Mesothelial cell of epicardium (in vitro differentiated cells): ENCODE measurements at places on chromosomes 13 and 19.
A peak's percentile ranks its signal among the peaks of the same experiment; 100 is the strongest.

DNA sequence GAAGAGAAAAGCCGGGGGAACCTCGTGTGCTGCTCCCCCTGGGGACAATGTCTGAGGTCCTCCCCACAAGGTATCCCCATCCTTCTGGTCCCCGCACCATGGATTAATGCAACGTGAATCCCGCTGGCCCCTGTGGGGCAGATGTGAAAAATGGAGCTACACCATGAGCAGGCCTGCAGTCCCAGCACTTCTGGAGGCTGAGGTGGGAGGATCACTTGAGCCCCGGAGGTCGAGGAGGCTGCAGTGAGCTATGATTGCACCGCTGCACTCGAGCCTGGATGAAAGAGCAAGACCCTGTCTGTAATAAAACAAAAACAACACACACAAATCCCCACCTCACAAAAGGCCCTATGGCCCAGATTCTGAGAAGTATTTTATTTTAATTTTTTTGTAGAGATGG lies 1.2 kb upstream of the CFD start:
- H3K4me3 ChIP-seq, result no peak overlapping the region
- H3K27me3 ChIP-seq, result peaks cover 28% of the 10 kb centered on the region
- H3K4me1 ChIP-seq, result no peaks in the 10 kb centered on the region
- no peaks in the 10 kb centered on the region for H3K36me3 ChIP-seq

- H3K27me3 ChIP-seq, result no peaks in the 10 kb centered on the region
- no peak overlapping the region for H3K4me3 ChIP-seq
- H3K27ac ChIP-seq, result no peak overlapping the region
- no peak for DNase-seq
- no peaks in the 10 kb centered on the region for H3K36me3 ChIP-seq
Measured at GRCh38 chr13:24618011-24618955, 61.9 kb upstream of the ATP12A start.

DNA sequence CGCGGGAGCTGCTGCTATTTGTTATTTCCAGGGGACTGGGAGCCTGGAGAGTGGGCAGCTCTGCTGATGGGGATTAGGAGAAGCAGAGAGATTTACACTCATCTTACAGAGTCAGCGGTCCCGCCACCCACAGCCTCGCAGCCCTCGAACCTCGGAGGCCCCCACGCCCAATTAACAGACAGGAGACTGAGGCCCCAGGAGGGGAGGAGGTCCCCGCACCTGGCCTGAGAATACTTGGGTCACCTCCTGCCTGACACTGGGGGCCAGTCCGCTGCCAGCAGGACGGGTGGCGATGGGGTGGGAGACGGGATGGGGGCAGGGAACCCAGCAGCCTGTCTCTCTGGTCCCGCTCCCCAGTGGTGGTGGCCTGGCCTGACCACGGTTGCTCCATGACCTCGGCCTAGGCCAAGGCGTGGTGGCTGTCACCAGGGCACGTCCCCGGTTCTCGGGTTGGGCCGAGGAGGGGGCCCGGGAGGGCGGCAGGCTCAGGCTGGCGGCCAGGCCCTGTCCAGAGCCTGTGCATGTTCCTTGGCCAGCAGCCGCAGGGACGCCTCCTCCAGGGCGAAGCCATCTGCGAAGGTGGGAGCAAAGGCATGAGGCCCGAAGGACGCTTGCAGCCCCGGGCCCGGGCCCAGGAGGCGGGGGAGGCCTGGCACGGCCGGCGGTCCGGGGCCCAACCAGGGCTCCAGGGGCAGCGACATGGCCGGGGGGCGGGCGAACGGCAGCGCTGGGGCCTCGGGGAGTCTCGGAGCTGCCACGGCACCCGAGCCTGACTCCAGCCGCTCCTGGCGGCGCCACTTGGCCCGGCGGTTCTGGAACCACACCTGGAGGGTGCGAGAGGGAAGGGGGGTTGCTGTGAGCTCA lies 1.7 kb downstream of the RAX2 start:
- DNase-seq, result no peak
- no peak overlapping the region for H3K4me3 ChIP-seq
- H3K4me1 ChIP-seq, result peaks cover 5% of the 10 kb centered on the region

- H3K36me3 ChIP-seq, result peaks cover 26% of the 10 kb centered on the region
- no peaks in the 10 kb centered on the region for H3K27me3 ChIP-seq
- no peak overlapping the region for H3K4me3 ChIP-seq
- DNase-seq, result no peak
- H3K4me1 ChIP-seq, result peaks cover 15% of the 10 kb centered on the region
Measured at GRCh38 chr19:43623889-43624670, 4.7 kb upstream of the ZNF428 start.

DNA sequence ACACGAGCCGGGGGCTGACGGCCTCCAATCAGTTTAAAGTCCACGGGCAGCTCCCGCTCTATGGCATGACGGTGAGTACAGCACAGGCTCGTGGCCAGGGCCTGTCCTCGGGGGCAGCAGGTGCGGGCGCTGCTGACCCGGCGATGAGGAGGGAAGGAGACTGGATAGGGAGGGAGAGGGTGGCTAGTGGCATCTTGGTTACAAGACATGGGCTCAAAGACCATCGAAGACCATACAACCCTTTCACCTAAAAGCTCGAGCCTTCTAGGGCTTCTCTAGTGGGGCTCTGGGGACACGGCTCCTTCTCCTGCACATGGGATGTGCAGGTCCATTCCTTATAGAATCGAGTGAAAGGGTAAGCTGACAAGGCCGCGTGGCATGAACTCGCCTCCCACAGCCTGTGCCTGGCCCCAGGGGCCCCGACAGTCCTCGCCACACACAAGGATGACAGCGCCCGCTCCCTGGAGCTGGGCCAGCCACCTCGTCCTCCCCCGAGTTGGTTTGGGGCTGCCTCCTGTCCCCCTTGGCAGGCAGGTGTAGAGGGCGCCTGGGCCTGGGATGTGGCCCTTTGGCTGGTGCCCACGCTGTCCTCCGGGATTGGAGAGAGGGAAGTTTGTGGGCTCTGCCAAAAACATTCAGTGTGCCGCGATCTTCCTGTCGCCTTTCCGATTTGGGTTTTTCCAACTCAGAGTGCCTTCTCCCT lies 137.6 kb downstream of the STK24 start:
- H3K27ac ChIP-seq, result no peak overlapping the region
- H3K4me1 ChIP-seq, result no peaks in the 10 kb centered on the region
- H3K4me3 ChIP-seq, result no peak overlapping the region
- DNase-seq, result no peak

DNA sequence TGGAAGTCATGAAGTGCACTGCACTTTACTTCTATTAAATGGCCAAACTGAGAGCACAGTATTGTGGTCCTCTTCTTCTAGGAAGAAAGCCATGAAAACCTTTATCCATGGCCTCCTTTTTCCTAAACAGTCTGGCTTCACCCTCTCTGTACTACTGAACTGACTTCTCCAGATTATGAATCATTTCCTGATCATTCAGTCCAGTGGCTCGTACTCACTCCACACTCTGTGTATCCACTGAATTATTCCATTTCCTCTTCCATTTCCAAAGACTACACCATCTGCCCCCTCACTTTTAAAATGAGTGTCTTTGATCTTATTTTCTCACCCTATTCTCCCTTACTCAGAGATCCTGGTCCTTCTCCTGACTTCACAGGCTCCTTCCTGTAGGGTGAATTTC lies 29.7 kb upstream of the FREM2 start:
- no peak overlapping the region for H3K4me3 ChIP-seq
- H3K4me1 ChIP-seq, result peaks cover 54% of the 10 kb centered on the region
- DNase-seq, result no peak
- no peaks in the 10 kb centered on the region for H3K36me3 ChIP-seq
- no peaks in the 10 kb centered on the region for H3K27me3 ChIP-seq

DNA sequence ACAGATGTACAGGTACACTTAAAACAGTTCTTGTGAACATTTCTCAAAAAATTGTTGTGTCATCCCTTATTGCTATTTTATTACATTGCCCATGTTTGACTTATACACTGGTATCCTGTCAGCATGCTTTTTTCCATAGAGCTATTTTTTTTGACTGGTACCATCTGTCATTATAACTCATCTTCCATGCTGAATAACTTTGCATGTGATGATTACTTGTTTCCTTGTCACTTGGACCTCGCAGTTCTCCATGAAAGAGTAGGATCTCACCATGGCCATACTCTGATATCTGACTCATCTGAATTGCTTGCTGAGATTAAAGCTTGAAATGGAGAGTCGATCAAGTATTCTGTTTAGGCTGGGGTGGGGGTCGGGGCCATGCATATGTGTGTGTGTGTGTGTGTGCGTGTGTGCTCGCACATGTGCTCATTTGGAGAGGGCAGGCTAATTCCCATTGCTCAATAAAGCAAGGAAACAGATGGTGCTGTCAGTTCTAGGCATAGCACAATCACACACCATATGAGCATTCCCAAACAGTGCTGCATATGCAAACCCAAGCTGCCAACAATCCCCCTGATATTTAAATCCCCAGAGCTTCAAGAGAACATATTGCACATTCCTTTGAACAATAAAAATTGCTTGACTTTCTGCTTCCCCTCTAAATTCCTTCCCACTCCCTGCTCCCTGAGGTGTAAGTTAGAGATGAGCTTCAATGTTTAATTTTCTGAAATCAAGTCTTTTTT lies 62.9 kb downstream of the NHLRC3 start:
- no peaks in the 10 kb centered on the region for H3K36me3 ChIP-seq
- no peak for DNase-seq
- no peak overlapping the region for H3K4me3 ChIP-seq
- H3K27ac ChIP-seq, result no peak overlapping the region
- peaks cover 5% of the 10 kb centered on the region for H3K4me1 ChIP-seq

GRCh38 chr19:48110350-48110966 lies at the start of gene PLA2G4C:
TSS of gene PLA2G4C (minus strand) at chr19:48110817. CDS start at chr19:48106529, 4,288 bp downstream.
- peaks cover 3% of the 10 kb centered on the region for H3K36me3 ChIP-seq
- H3K4me3 ChIP-seq, result peak within 1 kb of the TSS; percentile 59
- H3K27me3 ChIP-seq, result no peaks in the 10 kb centered on the region
- H3K4me1 ChIP-seq, result peaks cover 6% of the 10 kb centered on the region
- peak; percentile 86 for DNase-seq

GRCh38 chr13:71797517-71797916 lies 69.5 kb downstream of the DACH1 start:
- no peak overlapping the region for H3K4me3 ChIP-seq
- no peak overlapping the region for H3K27ac ChIP-seq
- H3K36me3 ChIP-seq, result peaks cover 3% of the 10 kb centered on the region
- no peak for DNase-seq
- no peaks in the 10 kb centered on the region for H3K27me3 ChIP-seq

DNA sequence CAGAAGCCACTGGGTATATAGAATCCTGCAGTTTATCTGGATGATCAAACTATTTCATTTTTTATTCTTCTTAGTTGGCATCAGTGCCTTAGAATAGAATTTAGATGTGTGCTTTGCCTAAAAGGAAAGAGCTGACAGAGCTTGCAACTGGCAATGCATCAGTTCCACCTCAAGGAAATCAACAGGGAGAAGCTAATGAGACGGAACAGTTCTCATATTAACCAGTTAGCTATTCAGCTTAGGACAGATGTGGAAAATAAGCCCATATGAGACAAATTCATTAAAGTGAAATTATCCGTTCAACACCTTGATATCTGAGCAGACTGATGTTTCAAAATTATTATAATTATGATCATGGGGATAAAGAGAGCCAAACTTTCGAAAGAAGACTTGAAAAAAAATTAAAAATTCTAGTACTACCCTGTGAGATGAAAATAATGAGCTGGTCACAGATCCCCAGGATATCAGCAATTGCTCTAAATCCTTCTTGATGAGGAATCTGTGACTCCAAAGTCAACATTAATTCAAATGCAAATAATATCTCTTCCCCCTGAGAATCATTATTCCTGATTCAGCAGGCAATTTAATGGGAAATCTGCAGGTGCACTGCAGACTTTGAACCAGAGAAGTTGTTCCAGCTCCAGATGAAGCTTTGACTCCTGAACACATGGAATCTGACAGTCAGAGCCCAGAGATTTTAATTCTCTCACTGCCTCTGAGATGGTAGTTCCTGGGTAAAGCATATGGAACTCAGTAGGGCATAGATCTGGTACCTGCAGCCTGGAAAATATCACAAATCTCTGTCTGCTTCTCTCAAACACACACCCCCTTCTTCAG lies 486.8 kb downstream of the FOXO1 start:
- peaks cover 3% of the 10 kb centered on the region for H3K4me1 ChIP-seq
- no peak overlapping the region for H3K27ac ChIP-seq
- H3K27me3 ChIP-seq, result peaks cover 12% of the 10 kb centered on the region
- H3K36me3 ChIP-seq, result no peaks in the 10 kb centered on the region
- no peak overlapping the region for H3K4me3 ChIP-seq

DNA sequence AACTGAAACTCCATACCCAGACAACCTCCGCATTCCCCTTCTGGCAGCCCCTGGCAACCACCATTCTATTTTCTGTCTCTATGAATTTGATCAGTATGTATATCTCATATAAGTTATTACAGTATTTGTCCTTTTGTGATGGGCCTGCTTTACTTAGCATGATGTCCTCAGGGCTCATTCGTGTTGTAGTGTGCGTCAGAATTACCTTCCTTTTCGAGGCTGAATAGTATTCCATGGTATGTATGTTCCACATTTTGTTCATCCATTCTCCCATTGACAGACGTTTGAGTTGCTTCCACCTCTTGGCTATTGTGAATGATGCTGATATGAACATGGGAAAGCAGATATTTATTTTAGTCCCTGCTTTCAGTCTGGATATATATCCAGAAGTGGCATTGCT lies 5.0 kb downstream of the PLEKHF1 start:
- DNase-seq, result no peak
- H3K27ac ChIP-seq, result no peak overlapping the region
- peaks cover 19% of the 10 kb centered on the region for H3K4me1 ChIP-seq
- H3K36me3 ChIP-seq, result no peaks in the 10 kb centered on the region
- no peak overlapping the region for H3K4me3 ChIP-seq

DNA sequence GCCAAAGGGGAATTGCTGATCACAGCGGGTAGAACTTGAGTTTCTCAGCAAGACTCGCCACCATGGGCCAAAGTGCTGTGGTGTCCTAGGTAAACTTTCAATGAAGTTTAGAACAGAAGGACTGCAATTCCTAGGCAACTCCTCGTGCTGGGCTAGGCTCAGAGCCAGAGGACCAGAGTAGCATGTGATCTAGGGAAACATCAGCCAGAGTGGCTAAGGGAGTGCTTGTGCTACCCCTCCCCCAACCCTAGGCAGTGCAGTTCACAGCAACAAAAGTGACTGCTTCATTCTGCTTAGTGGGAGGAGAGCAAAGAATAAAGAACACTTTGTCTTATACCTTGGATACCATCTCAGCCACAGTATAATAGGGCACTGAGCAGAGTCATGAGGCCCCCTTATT lies 1658.6 kb upstream of the MIR17HG start:
- no peaks in the 10 kb centered on the region for H3K36me3 ChIP-seq
- DNase-seq, result no peak
- H3K27me3 ChIP-seq, result no peaks in the 10 kb centered on the region
- no peak overlapping the region for H3K27ac ChIP-seq
- peaks cover 9% of the 10 kb centered on the region for H3K4me1 ChIP-seq

GRCh38 chr13:80030491-80030890 lies 310.4 kb downstream of the SPRY2 start:
- H3K27me3 ChIP-seq, result no peaks in the 10 kb centered on the region
- H3K27ac ChIP-seq, result no peak overlapping the region
- H3K4me1 ChIP-seq, result peaks cover 12% of the 10 kb centered on the region

- H3K4me1 ChIP-seq, result no peaks in the 10 kb centered on the region
- DNase-seq, result no peak
- H3K27me3 ChIP-seq, result peaks cover 33% of the 10 kb centered on the region
- H3K36me3 ChIP-seq, result no peaks in the 10 kb centered on the region
- no peak overlapping the region for H3K27ac ChIP-seq
Measured at GRCh38 chr13:99800951-99801350, 170.6 kb downstream of the ZIC5 start.

- no peak overlapping the region for H3K4me3 ChIP-seq
- no peak for DNase-seq
- H3K27me3 ChIP-seq, result peaks cover 49% of the 10 kb centered on the region
- no peaks in the 10 kb centered on the region for H3K36me3 ChIP-seq
Measured at GRCh38 chr13:111860231-111860552, 206.8 kb upstream of the SOX1 start.
